ENCODE measurements at places on chromosomes 6 and 20.

GRCh38 chr20:32009564-32009963 is 674 bp upstream of the CCM2L start:
- DNase-seq = no peak

DNA sequence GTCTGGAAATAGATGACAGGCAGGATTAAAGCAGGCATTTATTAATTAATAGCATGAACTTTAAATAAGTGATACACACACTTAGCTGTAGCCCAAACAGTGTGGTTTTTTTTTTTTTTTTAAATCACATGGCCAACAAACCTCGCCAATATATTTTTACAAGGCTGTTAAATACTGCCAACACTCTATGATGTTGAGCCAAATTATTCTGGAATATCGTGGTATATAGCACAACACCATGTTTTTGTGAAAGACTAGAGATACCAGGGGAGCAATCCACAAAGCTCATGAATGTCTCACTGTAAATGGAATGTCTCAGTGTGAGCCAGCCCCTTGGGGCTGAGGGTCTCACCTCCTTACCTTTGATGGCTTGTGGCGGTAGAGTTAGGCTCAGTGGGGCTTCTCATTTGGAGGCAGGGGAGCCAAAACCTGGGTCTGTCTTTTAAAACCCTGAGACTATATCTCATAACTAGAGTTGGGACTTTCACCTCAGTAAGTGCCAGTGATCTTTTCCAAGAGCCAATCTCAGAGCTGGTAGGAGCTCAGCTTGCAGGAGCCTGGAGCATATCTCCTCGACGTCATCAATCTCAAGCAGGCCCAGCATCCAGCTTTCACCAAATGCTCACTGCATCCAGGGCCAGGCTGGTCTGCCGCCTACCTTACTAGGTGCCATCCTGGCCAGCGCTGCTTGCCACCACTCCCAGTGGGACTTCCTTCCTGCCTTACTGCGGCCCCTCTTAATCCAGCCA is 78.5 kb upstream of the FAM184A start:
- no peak for DNase-seq

DNA sequence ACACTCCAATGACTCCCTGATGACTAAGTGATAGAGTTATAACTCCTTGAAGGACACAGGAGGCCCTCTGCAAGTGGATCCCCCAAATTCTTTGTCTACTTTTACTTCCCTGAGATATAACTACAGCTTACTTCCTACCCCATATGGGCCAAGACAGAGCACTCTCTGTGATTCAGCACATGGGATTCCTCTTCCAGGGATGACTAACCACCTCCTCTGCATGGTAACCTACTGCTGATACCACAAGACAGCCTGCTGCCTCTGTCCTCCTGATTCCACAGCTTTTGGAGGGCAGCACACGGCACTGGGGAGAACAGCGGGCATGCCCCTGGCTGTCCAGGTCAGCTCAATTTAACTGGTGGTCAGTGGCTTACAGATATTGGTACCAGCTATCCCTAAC is 675.7 kb upstream of the AGPAT4 start:
- no peak for DNase-seq

DNA sequence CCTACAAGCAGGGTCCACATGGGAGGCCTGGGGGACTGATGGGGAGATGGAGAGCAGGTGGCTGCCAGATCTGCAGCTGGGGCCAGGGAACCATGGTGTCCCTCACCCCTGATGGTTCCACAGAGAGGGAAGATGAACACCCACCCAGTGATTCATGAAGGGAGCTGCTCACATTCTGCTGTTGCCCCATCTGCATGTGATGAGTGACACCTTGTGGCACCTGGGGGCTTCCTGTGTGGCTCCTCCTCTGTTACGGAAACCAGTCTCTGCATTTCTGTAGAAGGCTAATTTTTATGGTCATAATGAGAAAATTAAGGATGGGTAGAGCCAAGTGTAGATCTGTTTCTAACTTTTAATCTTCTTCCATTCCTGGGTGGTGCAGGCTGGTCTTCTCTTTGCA is 217.1 kb downstream of the SMOC2 start:
- no peak for DNase-seq

DNA sequence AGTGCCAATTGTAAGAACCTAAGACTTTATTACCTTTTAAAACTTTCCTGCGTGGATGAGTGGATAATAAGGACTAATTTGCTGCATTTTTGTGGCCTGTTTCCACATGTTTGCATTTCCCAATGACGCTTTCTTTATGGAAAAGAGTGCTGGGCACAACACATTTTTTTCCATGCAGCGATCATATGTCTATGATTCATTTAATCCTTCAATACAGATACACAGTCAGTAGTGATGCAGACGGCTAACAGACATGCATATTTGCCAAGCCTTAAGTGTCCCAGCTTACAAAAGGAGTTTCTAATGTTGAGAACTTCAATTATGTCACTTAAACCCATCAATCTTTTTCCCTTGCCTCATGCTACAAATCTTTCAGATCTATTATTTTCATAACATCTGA is 239.8 kb upstream of the PREP start:
- DNase-seq = no peak

- no peak for DNase-seq
These were observed 36.3 kb upstream of the SIRT5 start for GRCh38 chr6:13538084-13538483.

- DNase-seq = no peak
These were observed 54.6 kb upstream of the PIM1 start for GRCh38 chr6:37115236-37115895.

DNA sequence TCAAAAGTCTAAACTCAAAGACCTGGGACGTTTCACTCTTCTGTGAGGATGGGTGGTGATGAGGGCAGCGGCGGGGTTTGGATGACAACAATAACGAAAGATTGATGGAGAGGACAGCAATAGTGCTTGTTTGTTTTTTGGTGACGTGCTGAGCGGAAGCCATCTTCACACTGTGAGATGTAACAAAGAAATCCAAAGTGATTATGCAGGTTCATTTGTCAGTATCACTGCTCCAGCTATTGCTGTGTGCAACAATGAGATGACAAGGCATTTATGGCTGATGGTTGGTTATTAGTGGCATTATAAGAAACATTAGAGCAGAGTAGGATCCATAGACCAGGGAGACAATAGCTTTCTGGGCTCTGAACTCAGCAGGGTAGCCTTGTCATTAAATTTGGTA is 306.7 kb downstream of the RNF144B start:
- no peak for DNase-seq

All from T-helper 9 cell (primary cell).